NCI-H748 treated with DMSO at 0.1 percent for 48 hours (cell line): ENCODE measurements at places on chromosomes 4 and X.

- no peak for DNase-seq
Observed at GRCh38 chr4:166293556-166293955, 420.5 kb downstream of the TLL1 start.

GRCh38 chr4:53019485-53020382, 157.6 kb downstream of the RASL11B start:
- no peak for DNase-seq

- peak; percentile 46 for DNase-seq
Observed at GRCh38 chrX:39337451-39337850, 536.2 kb downstream of the MID1IP1 start.

- DNase-seq = no peak
Observed at GRCh38 chr4:2795893-2796848, 3.3 kb downstream of the SH3BP2 start.

DNA sequence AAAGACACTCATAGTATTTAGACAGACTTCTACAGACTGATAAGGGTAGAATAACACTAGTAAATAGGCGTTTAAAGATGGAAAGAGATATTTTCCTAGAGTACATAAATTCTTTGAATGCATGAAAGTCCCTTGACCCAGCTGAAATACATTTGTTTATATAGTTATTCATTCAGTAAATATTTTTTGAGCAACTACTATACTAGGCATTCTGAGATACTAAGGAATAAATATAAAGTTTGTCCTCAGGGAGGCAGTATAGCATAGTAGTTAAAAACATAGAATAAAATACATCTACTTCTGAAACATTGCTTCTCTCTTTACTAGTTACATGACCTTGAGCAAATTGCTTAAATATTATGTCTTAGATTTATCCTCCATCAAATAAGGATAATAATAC, 27.4 kb downstream of the HMGN5 start:
- DNase-seq = no peak

- no peak for DNase-seq
Observed at GRCh38 chr4:153137159-153137558, 67.1 kb upstream of the TRIM2 start.

DNA sequence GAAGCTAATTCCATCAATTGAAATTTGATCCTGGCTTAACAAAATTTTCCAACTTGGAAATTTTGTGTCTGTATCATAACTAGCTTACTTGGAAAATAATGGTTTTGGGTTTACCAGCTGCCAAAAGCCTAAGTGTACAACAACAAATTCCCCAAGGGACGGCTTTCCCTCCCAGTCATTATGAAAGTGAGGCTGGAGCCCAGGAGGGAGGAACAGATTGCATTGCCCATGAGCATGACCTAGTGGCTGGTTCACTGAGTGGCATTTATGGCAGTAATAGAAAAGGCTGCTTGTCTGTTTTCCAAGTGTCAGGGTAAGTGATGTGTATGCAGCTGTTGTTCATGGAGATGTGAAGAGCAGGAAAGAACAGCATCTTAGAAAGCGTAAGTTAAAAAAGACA, 70.8 kb upstream of the HHIP start:
- DNase-seq = no peak

GRCh38 chr4:15964159-15964558, 1.2 kb upstream of the FGFBP2 start:
- no peak for DNase-seq

- peak; percentile 5 for DNase-seq
Observed at GRCh38 chr4:89482251-89482650, 174.7 kb upstream of the GPRIN3 start.

- peak; percentile 87 for DNase-seq
Observed at GRCh38 chrX:123859409-123859845, 426 bp upstream of the XIAP start.

DNA sequence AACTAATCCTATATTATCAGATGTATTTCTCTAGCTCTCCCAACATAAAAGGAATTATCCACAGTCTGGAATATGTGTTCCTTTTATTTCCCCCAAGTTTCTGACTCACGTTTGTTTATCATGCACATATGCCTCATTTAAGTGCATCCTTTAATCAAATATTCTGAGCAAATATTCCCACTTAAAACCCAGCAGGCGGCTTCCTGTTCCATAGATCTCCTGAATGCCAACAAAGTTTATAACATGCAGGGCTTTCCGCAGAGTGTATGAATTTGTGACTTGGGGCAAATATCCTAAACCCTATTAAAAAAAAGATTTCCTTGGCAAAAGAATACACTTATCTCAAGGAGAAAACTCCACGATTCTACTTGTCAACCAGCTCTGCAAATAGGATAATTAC, 16.9 kb downstream of the GLRA2 start:
- peak; percentile 4 for DNase-seq

DNA sequence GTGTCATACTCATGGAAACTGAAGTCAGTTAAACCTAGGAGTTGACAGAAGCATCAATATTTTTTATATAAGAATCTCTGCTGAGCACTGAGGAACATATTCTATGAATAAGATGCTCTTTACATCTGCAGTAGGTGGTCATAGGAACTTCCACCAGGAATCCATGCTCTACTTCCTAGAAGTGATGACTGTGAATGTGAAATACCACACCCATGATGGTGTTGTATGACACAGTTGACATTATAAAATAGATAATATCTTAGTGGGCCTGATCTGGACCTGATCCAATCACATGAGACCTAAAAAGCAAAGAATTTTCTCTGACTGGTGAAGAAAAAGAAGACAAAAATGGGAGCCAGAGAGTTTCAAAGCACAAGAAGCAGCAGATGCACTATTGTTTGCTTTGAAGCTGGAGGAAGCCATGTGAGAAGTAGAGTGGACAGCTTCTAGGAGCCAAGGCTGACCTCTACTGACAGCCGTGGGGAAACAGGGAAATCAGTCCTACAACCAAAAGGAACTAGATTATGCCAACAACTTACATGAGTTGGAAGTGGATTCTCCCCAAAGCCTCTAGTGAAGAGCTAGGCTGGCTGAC, 68.6 kb upstream of the HS3ST1 start:
- DNase-seq = no peak

- no peak for DNase-seq
Observed at GRCh38 chrX:110276778-110277177, 41.1 kb downstream of the AMMECR1 start.

DNA sequence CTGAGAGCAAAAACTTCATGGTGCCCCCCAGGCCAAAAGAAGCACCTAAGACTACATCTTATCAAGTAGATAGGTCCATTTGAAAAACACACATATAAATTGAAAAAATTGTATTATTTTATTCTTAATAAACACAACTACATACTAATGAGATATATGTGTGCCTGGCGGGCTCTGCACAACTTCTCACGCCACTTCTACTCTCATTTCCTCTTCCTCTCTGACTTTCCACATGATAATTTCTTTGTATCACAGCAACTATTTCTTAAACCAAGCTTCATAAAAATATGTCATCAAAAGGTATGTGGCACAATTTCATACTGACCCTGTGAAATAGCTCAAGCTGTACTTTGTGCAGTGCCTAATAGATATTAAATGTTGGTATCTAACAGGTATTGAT, 10.7 kb upstream of the NPY2R start:
- no peak for DNase-seq

DNA sequence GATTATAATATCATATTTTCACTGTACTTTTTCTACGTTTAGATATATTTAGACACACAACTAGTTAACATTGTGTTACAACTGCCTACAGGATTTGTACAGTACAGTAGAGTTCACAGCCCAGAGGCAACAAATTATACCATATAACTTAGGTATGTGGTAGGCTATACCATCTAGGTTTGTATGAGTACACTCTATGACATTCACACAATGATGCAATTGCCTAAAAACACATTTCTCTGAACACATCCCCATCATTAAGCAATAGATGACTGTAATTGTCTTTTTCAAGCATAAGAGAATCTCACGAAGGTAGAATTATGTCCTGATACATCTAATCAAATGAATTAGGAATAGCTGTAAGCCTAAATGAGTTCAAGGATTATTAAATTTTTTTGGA, 12.3 kb upstream of the TIGD2 start:
- no peak for DNase-seq

- DNase-seq = no peak
Observed at GRCh38 chrX:72100824-72101351, 30.8 kb downstream of the RTL5 start.

GRCh38 chr4:147863808-147864472, 132.1 kb downstream of the ARHGAP10 start:
- no peak for DNase-seq

DNA sequence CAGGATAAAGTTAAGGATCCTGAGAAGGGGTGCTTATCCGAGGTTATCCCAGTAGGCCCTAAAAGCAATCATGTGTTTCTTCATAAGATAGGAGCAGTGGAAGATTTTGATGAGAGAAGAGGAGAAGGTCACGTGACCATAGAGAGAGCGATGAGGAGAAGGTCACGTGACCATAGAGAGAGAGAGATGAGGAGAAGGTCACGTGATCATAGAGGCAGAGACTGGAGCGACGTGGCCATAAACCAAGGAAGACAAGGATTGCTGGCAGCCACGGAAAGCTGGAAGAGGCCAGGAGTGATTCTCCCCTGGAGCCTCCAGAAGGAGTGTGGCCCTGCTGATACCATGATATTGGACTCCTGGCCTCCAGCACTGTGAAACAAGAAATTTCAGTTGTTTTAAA, 38.4 kb upstream of the ZNF518B start:
- DNase-seq = no peak

- no peak for DNase-seq
Observed at GRCh38 chrX:21427086-21427485, 52.9 kb downstream of the CNKSR2 start.

DNA sequence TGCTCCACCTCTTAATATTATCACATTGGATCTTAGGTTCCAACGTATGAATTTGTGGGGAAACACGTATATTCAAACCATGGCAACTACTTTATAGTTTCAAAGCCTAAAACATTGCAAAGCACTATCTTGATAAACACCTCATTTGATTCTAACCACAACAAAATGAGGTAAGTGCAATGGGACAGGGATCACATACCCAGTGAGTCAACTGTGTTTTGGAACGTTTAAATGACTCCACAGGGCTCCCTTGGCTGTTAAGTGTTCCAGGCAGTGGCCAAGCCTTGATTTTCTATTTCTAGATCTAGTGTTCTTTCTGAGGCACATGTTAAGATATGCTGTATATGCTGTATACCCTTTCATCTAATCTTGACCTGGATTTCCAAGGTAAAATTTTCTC, 54.5 kb upstream of the C1QTNF7 start:
- DNase-seq = no peak

DNA sequence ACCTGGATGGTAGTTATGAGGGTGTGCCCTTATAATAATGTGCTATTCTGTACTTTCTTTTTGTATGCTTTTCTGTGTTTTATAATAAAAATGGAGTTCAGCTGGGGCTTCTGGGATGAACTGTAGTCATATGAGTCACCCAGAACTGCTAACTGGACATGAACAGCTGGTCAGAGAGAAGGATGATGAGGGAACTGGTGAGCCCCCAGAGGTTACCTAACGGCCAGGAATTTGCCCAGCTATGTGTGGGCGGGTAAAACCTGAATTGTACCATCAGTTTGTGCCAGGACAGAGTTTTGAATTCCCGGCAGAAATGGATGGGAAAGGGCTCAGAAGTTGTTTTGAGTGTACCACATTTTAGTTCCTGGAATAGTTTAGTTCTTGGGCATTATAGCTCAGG, 138.0 kb upstream of the USP9X start:
- no peak for DNase-seq

- no peak for DNase-seq
Observed at GRCh38 chr4:102734591-102735385, 26.0 kb downstream of the MANBA start.

DNA sequence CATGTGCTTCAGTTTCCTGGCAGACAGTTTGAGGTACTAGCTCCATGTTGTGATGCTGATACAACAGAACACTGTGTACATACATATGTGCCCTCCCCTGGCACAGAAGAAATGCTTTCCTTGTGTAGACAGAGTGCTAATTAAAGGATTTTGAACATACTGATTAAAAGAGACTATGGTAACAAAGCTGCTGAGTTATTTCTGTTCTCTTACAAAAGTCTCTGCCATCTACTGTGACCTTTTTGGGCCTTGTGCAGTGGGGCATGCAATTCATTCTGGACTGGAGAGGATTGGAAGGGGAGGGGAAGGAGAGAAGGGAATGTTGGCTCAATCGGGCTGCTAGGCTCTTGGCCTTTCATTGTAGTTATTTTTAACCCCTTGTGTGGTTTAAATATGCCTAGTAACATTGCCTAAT, 6.0 kb downstream of the PDLIM5 start:
- DNase-seq = no peak

DNA sequence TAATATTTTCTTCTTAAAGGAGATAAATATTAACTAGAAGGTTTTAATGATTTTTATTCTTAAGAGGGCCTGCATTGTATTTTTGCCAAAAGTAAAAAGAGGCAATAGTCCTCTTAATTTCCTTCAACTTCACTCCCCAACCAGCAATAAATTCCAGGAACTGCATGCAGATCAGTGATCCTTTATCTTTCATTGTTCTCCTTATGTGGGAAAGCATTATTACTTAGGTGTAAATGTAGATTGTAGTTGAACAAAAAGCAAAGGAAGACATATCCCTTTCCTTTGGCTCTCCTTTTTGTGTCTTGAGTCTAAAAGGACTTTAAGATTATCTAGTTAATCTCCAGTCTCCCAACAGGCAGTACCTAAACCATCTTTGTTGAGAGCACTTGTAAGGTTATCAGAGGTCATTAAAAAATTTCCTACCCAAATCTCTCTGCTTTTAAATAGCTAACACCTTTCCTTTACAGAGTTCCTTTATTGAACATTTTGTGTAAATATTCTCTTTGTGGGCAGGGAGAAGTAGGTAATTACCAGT, 55.3 kb downstream of the RAPGEF2 start:
- DNase-seq = no peak

DNA sequence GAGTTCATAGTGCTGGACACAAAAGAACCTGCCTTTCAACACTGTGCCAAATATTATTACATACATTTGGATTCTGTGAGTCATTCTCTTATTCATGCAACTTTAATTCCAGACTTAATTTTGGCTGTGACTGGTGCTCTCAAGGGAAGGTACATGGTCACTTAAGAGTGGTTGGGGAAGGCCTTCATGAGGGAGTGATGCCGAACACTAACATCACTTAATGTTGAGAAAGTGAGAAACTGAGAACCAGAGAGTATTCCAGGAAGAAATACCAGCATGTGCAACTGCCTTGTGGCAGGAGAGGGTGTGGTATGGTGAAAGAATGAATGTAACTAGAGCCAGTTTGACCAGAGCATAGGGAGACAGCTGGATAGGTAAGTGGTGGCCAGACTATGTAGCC, 41.5 kb upstream of the FHDC1 start:
- DNase-seq = no peak

GRCh38 chr4:31908261-31908660, 1188.1 kb downstream of the PCDH7 start:
- DNase-seq = no peak

GRCh38 chr4:108590776-108591175, 29.6 kb upstream of the RPL34 start:
- DNase-seq = no peak

GRCh38 chr4:184805462-184806228, 20.1 kb downstream of the ACSL1 start:
- DNase-seq = no peak
